ENCODE measurements at places on chromosomes 1 and 21. TPM values are rescaled to one million over a fixed set of nuclear protein-coding genes. Genes with fewer than 3 reads are reported as not detected.

Gene PADI1
- not detected for total RNA-seq

Gene MFAP2
- 0.37 TPM for total RNA-seq

Gene MMEL1
- total RNA-seq: 1.4 TPM

Gene FMO1
- not detected for total RNA-seq

- no peak for DNase-seq
These were observed 3.1 kb downstream of the TINAGL1 start for GRCh38 chr1:31579374-31579773.

Gene ENAH
- 0.89 TPM for total RNA-seq

DNA sequence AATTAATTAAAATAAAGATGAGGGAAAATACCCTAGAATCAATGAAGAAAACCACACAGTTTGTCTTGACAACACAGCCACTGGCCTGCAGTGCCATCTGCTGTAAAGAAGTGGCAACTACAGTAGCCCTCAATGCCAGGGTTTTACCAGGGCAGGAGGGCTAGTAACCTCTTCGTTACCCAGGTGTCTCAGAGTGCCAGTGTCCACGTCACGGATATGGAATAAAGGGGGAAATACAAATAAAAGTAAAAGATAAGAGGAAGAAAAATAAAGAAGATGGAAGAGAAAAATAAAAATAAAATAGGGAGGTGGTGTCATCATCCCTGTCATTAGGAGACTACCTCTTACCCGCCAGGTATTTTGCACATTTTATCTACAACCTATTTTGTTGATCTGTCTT, 14.2 kb upstream of the SLC44A3 start:
- DNase-seq: no peak

Gene RHBDL2
- not detected for total RNA-seq

- no peak for DNase-seq
These were observed 13.4 kb upstream of the ALX3 start for GRCh38 chr1:110083866-110084226.

DNA sequence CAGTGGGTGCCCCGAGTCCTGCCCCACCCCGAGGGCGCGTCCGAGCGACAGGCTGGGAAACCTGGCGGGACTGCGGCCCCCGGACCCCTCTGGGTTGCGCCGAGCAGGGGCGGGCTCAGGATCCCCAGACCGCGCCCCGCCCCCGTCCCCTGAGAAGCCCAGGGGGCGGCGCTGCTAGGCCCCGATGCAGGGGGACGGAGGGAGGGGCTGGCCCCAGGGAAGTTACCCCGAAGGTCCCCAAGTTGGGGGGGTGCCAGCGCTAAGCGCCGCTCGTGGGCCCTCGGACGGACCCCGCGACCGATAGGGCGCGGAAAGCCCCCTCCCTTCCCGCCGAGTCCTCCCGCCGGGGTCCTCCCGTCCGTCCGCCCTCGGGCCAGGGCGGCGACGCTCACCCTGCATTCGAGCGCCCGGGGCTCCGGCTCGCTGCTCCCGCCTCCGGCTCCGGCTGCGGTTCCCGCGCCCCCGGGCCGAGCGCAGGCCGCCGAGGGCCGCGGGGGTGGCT, 414 bp downstream of the GPR153 start:
- no peak for DNase-seq

Data from activated naive CD4-positive, alpha-beta T cell treated with anti-CD3 and anti-CD28 coated beads, Interleukin-2, amount 50 U/mL, for 72 hours (primary cell).